Panc1 (cell line): ENCODE measurements at places on chromosomes 5 and 9. TPM values are rescaled to one million over a fixed set of nuclear protein-coding genes. Genes with fewer than 3 reads are reported as not detected.

DNA sequence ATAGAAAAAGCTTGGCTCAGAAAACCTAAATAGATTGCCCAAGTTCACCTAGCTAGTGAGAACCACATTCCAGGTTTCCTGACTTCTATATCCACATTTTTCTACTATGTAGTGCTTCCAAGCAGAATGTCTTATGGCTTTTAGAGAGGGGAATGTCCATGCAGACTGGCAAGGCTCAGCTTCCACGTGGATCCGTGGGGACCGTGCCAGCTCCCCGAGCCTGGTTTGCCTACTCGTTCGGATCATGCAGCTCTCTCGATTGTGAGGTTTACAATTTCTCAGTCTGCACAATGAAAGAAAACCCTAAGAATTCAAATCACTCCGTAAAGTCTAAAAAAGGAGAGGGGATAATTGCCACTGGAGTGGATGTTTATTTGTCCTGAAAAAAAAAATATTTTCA lies 256.5 kb upstream of the NR4A3 start:
- no peak for DNase-seq

The IL4 gene
- not detected for total RNA-seq

GRCh38 chr5:157120102-157120501 lies 11.3 kb upstream of the HAVCR2 start:
- no peak for DNase-seq

- DNase-seq = no peak
These were observed 35.1 kb downstream of the TTLL11 start for GRCh38 chr9:122058051-122058450.

The ACOT12 gene
- total RNA-seq = 0.74 TPM

GRCh38 chr9:6212722-6213375 lies 2.8 kb upstream of the IL33 start:
- DNase-seq = no peak

DNA sequence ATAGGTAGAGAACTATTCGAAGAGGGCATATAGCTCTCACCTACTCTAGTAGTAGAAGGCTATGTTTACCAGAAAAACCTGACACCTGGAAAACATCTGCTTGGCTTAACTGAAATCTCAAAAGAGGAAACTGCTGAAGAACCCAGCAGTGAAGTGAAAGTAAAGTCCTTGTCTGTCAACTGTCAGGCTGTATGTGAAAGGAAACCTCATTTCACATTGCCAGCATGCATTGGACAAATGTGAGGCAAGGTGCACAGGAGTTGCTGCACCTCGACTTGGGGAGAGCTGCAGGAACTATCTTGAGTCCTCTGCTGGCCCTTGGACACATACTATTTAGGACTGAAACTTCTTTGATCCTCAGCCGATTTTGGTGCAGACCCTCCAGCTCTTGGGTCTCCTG lies 53.3 kb downstream of the NREP start:
- no peak for DNase-seq

- DNase-seq = no peak
These were observed 38.2 kb downstream of the TTC39B start for GRCh38 chr9:15268782-15269181.

The IFNB1 gene
- total RNA-seq = not detected

GRCh38 chr9:77374266-77374665 lies 196.9 kb downstream of the VPS13A start:
- DNase-seq = no peak

The NIM1K gene
- total RNA-seq = 0.59 TPM

GRCh38 chr5:77629509-77630113 lies 8.9 kb downstream of the OTP start:
- no peak for DNase-seq

GRCh38 chr9:35073279-35073612 lies 821 bp upstream of the VCP start:
- DNase-seq = no peak

DNA sequence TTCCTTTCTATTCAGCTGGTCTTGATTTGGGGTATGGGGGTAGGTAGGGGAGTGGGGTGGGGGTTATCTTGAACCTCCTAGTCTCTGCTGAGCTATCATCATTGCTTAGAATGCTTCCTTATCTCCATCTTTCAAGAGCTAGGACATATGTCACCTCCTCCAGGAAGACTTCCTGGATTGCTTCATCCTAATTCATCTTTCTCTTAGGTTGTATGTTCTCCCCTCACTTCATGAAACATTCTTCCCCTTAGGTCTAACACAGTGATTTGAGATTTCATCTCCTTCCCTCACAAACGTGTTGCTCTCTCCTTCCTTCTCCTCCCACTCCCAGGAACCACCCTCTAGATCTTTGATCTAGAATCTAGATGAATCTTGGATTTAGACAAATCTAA lies 2.4 kb upstream of the SYNPO start:
- no peak for DNase-seq

DNA sequence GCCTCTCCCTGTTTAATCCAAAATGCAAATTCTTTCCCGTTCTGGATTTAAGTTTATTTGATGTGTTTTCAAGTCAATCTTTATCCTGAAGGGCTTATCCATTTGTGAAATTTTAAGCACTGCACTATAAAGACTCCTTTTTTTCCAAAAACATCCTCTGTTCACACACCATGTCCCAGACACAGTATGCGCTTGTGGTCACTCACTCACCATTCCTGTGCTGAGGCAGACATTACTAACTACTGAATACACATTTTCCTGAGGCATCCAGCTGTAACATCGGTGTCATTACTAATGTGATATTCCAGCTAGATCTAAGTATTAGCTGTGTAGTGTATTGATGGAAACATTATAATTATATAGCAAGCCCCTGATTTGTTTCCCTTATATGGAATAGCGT lies 298.4 kb downstream of the KCTD16 start:
- DNase-seq = no peak

DNA sequence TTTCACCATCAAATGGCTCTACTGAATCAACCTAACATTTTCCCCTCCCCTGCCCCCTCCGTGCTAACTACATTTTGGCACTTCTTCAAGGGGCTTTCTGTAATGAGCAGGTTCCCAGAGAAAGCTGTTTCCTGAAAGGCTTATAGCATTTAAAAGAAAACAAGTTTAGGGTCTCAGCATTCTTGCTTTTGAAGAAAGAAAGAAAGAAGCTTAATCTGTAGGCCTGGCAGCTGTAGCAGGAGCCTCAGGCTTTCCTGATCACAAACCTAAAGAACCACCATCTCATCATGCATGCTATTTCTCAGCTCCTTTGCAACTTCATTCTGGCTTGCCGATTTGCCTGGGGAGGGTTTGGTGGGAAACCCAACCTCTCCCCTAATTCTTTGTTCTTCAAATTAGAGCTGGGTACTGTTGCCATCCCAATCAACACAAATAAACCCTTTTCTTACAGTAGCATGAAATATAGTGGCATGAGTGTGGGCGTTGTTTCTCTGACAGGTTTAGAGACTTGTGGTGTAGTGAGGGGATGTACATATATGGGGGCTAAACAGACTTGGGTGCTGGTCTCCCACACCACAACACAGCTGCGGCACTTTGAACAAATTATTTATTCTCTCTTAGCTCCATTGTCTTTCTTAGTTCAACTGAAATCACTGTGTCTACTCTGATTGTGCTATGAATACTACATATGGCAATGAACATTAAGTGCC lies 160.5 kb upstream of the TNC start:
- DNase-seq = no peak

The ROR2 gene
- total RNA-seq = 5.9 TPM
